ENCODE measurements at places on chromosomes 7 and 10.

DNA sequence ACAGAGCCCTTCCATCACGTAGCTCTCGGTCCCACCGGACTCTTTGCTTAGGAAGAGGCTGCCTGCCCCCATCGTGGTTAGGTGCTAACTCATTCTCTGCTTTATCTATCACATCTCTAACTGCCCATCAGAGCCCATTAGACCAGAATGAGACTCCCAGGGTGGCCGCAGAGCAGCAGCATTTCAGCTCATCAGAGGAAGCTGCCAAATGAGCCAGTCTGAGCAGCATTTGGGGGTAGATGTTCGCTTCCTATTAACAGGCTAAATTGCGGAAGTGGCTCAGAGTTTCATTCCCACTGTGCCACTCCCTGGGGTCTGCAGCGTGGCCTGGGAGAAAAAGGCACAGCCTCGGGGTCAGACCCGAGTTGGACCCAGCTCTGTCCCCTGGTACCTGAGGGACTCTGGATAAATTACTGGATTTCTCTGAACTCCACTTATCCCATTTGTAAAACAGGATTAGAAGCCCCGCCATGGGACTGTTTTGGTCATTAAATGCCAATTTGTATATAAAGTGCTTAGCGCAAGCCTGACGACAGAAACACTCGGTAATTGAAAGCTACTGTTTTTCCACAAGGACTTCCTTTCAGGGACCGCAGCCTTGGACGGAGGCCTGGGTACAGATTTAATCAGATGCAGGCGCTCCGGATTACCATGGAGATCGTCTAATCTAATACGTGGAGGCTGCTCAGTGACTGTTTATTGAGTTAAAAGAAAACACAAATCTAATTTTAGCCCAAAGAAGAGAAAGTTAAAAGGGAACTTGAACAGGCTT is 73.8 kb upstream of the PRLHR start:
- peak; percentile 65 for DNase-seq

- peak; percentile 27 for DNase-seq
These were observed 420.8 kb upstream of the AUTS2 start for GRCh38 chr7:69177461-69177861.

GRCh38 chr10:124532106-124532641 is 70.6 kb downstream of the LHPP start:
- peak; percentile 31 for DNase-seq

DNA sequence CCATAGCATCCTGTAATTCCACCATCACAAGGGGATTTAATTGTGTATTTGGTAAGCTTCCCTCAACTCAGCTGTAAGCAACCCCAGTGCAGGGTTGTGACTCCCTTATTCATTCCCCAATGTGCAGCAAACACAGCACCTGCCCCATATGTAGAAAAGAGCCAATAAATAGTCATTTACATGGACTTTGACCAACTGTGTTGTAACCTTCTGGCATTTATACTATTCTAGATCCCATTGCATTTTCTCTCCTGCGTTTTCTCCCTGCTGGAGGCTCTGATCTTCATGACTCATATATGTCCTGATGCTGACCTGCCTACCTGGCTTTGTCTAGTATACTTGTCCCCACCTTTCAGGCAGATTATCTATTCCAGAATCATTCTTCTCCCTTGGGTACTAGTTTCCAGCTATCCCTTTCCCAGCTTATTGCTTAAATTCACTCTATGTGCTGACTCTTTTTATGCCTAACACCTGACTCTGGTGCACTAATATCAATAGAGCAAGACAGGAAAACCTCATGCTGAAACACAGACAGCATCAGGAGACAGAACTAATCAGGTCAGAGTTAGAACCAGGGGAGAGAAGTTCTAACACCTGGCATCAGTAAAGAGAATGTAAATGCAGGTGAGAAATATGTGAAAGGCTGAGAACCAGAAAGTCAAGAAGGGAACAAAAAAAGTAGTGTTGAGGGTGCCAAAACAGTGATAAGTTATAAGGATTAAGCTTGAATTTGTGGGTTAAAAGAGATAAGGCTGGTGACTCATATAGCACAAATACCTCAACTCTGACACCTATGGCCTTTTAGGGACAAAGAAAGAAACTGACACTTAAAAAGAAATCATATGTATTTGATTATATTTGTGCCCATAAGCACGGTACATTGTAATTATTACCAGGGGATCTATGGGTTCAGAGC is 402.7 kb downstream of the IPMK start:
- DNase-seq, result no peak

DNA sequence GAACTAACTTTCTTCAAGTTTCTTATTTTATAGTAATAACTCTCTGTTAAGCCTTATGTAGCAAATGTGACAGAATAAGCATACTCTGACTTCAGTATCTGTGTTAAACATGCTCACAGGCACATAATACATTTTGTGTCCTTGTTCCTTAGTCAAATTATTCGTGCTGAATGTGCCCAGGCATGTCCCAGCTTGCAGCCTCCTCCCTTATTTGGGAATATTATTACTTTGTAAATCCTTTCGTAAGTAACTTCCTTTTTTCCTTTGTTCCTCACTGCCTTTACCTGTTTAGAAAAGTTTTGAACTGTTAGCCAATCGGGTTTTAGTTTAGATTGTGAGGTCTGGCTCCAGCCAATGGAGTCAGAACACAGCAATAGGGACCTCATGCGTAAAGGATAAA is 46.9 kb downstream of the GALNT11 start:
- DNase-seq, result no peak

- DNase-seq, result no peak
These were observed 1.3 kb downstream of the RFC2 start for GRCh38 chr7:74252893-74253292.

GRCh38 chr7:66683770-66684123 is 55.1 kb downstream of the KCTD7 start:
- DNase-seq, result no peak

DNA sequence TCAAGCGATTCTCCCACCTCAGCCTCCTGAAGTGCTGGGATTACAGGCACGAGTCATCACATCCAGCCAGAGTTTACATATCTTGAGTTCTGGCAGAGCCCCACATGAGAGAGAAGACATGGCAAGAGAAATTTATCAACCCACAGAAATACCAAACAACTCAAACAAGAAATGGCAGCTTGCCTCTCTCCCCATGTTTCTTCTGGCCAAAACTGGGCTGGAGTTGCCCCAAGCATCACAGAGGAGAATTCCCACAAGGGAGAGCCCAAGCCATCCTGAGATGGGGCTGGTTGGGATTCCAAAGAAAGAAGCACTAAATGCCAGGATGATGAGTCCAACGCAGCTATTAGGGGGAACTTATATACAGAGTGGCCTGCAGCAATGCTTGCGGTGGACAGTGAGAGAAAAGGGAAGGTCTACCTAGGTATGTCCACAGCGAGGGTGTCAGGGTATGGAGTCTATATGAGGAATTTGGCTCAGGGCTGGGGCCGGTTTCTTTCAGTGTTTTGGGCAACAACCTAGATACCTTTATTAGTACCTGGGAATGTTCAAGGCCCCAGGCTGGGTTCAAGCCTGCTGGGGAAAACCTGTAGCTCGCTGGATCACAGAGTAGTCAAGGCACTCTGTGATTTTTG is 14.5 kb upstream of the PAX4 start:
- peak; percentile 49 for DNase-seq

Measured in cardiac muscle cell (in vitro differentiated cells and primary cell).